ENCODE measurements at places on chromosomes 1 and 21. TPM values are rescaled to one million over a fixed set of nuclear protein-coding genes. Genes with fewer than 3 reads are reported as not detected.
A peak's percentile ranks its signal among the peaks of the same experiment; 100 is the strongest.

Gene TLCD4
- total RNA-seq = 10.6 TPM

Gene KRTAP21-2
- not detected for total RNA-seq

Gene ATP1A4
- not detected for total RNA-seq

Gene ANKRD34A
- total RNA-seq = 0.35 TPM

Gene NBPF6
- not detected for total RNA-seq

Gene UMODL1
- not detected for total RNA-seq

DNA sequence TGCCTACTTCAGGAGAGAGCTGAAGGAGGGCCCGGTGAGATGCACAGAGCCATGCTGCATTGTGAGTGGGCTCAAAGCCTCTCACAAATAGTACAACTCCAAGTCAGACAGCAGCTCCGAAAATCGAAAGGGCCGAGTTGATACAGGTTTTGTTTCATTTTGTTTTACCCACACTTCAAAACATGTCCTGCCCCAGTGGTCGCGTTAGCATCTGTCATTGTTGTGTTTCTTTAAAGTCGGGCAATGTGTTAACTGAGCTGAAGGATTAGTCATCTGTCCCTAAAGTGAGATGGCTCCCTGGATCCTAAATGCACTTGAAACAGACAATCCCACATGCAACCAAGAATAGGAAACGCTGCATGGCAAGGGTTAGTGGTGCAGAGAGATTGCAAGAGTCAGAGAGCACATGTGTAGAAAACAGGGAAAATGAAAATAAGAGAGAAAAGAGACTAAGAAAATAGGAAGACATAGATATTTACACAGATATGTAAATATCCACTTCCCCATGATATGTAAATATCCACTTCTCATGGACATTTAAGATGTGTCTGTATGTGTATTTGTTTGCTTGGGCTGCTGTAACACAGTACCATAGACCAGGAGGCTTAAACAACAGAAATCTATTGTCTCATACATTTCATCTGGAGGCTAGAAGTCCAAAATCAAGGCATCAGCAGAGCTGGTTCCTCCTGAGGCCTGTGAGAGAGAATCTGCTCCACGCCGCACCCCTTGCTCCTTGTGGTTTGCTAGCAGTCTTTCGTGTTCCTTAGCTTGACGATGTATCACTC lies 131.4 kb upstream of the RAB4A start:
- H3K27me3 ChIP-seq = no peaks in the 10 kb centered on the region
- H3K4me3 ChIP-seq = no peak overlapping the region
- H3K36me3 ChIP-seq = no peaks in the 10 kb centered on the region
- no peaks in the 10 kb centered on the region for H3K4me1 ChIP-seq
- DNase-seq = no peak
- no peak overlapping the region for H3K27ac ChIP-seq

GRCh38 chr1:178262120-178262500 lies 168.2 kb downstream of the RASAL2 start:
- no peak overlapping the region for H3K4me3 ChIP-seq
- H3K27ac ChIP-seq = no peak overlapping the region
- DNase-seq = no peak
- H3K27me3 ChIP-seq = no peaks in the 10 kb centered on the region

- no peak for DNase-seq
- no peaks in the 10 kb centered on the region for H3K36me3 ChIP-seq
- H3K4me3 ChIP-seq = no peak overlapping the region
- H3K27ac ChIP-seq = no peak overlapping the region
These were observed 41.4 kb upstream of the VASH2 start for GRCh38 chr1:212908971-212909370.

DNA sequence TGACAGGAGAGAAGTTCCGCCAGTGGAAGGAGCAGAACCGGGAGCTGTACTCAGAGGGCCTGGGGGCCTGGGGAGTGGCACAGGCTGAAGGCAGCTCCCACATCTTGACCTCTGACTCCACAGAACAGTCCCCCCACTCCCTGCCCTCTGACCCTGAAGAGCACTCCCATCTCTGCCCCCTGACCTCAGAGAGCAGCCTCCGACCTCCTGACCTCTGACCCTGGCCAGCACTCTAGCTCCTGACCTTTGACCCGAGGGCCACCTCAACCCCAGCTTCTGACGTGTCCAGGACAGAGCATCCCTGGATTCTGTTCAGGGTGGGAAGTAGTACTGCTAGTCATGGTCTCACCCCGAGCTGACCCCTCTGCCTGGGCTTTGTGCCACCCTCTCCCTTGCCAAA lies 1.1 kb upstream of the CATSPER4 start:
- no peak for DNase-seq
- H3K27me3 ChIP-seq = no peaks in the 10 kb centered on the region
- H3K36me3 ChIP-seq = no peaks in the 10 kb centered on the region
- H3K4me1 ChIP-seq = no peaks in the 10 kb centered on the region

DNA sequence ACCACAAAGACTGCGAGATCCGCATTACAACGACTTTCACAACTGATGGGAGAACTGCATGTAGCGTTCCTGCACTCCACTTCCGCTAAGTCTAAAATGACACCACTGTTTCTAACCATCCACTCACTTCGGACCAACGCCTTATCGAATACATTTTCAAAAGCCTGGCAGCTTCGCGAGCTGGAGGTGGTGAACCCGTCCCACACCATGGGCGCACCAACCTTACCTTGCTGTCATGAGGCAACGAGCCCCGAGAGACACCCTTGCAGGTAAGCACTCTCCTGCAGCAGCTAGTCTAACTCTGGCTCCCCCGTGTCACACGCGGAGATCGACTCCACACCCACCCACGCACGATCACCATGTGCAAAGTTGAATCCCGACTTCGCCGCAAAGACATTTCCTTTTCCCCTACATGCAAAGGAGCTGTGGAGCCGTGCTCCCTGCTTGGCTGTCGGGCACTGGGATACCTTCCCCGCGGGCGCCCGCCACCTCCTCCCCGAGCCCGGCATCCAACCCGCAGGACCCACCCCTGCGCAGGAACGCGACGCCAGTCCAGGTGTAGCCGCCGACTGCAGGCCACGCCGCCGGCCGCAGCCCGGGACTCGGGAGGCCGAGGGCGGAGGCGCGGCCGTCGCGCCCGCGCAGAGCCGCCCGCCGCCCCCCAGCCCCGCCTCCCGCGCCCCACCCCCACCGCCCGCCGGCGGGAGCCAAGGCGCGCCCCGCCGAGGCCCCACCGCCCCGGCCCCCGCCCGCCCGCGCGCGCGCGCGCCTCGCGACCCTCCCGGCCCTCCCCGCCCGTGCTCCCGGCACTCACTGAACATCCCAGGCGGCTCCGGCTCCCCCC lies 629 bp downstream of the TAF5L start:
- H3K4me3 ChIP-seq = peak overlapping the region; percentile 81
- peak; percentile 48 for DNase-seq
- no peaks in the 10 kb centered on the region for H3K27me3 ChIP-seq
- H3K36me3 ChIP-seq = no peaks in the 10 kb centered on the region

DNA sequence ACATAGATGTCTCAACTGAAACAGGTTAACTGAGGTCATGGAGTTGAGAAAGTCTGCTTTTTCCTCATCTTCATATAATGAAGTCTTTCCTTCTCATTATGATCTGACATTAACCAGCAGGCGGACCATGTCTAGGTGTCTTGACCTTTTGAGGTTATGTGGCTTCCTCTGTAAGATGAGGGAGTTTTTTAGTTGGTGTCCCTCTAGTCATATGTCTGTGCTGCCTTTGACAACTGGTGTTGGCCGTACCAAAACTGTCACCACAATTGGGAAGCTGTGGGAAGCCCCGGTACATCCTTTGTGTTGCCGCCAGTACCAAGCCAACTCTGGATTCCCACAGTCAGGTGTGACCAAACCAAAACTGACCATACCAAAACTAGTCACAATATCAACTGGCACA lies 105.1 kb downstream of the PBX1 start:
- H3K27ac ChIP-seq = peak overlapping the region; percentile 20
- no peaks in the 10 kb centered on the region for H3K27me3 ChIP-seq
- DNase-seq = no peak
- H3K36me3 ChIP-seq = no peaks in the 10 kb centered on the region

DNA sequence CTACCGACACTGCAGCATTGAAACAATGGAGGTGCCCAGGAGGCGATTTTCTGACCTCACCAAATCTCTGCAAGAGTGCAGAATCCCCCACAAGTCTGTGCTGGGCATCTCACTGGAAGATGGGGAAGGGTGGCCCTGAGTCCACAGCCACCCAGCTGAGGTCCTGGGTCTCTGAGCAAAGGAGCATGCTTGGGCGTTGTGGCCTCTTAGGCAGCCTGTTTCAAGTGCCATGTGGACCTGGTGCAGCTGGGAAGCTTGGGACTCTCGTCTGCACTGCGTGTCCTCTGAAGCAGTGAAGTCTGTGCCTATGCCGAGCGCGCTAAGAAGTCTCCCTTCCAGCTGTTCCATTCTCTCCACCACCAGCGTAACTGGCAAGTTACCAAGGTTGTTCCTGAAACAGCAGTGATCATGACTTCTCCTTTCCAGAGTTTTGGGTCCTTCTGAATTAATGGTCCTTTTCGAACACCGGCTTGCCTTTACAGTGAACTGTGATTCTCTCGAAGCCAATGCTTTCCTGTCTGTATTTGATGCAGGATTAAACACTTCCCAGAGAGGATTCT lies 5.0 kb upstream of the PLA2G2C start:
- DNase-seq = no peak
- no peak overlapping the region for H3K27ac ChIP-seq
- no peaks in the 10 kb centered on the region for H3K36me3 ChIP-seq
- no peaks in the 10 kb centered on the region for H3K4me1 ChIP-seq
- H3K27me3 ChIP-seq = no peaks in the 10 kb centered on the region
- no peak overlapping the region for H3K4me3 ChIP-seq

DNA sequence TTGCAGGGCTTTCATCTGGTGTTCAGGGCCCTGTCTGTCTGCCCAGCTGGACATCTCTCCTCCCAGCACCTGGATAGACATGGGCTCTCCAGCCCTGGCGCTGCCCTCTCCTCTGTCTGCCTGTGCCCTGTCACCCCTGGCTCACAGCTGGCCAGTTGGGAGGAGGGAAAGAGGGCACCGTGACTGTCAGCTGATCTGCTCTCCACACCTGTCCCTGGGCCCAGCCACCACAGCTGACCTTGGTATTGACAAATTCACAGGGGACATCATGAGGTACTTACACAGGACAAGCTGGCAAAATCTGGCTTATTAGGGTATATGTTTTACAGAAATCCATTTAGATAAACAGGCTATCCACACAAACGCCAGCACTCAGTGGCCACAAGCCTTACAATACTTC lies 8.3 kb downstream of the TNR start:
- H3K4me1 ChIP-seq = no peaks in the 10 kb centered on the region
- no peaks in the 10 kb centered on the region for H3K27me3 ChIP-seq
- H3K27ac ChIP-seq = no peak overlapping the region
- no peak overlapping the region for H3K4me3 ChIP-seq
- no peaks in the 10 kb centered on the region for H3K36me3 ChIP-seq

DNA sequence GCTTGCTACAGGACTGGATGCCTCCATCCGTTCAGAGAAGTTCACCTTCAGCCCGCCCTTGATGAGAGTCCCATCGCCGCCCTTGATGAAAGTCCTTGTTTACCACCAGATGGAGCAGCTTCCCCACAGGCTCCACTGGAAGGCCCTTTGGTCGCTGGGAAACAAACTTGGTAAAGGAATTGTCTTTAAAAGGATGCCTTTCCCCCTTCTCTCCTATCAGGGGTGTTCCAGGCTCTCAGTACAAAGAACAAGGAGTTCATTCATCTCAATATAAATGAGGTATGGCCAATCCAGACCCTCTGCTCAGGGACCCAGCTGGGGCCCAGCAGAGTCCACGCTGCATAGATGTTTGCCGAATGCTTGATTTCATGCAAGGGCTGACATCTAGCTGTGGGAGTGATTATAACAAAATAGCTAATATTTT lies 50.8 kb downstream of the CAPN9 start:
- H3K27me3 ChIP-seq = no peaks in the 10 kb centered on the region
- no peak overlapping the region for H3K4me3 ChIP-seq
- no peaks in the 10 kb centered on the region for H3K36me3 ChIP-seq

DNA sequence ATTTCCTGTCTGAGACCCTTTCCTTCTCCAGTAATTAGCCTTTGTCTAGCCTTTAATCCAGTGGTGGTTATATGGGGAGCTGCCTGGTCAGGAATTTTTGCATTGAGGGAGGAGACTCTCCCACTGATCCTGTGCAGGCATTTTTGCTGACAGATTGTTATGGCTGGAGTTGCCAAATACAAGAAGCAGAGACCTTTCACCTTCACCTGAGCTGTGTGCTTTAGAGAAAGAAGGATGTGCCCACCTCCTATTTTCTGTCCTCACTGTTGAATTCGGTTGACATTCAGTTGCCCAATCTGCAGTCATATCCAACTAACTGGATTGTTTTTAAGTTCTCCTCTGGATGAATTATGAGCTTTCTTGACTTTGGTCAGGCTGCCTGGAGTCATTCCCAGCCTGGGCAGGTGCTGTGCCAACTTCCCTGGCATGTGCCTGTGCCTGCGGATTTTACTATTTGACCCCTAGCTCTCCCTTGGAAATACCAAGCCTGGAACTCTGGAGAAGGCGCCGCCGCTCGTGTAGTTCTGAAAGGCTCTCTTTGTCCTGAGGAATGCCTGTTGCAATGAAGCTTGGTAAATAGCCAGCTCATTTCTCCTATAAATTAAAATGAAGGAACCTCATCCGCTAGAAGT lies 143.9 kb downstream of the NOS1AP start:
- H3K4me3 ChIP-seq = no peak overlapping the region
- peak; percentile 51 for DNase-seq

DNA sequence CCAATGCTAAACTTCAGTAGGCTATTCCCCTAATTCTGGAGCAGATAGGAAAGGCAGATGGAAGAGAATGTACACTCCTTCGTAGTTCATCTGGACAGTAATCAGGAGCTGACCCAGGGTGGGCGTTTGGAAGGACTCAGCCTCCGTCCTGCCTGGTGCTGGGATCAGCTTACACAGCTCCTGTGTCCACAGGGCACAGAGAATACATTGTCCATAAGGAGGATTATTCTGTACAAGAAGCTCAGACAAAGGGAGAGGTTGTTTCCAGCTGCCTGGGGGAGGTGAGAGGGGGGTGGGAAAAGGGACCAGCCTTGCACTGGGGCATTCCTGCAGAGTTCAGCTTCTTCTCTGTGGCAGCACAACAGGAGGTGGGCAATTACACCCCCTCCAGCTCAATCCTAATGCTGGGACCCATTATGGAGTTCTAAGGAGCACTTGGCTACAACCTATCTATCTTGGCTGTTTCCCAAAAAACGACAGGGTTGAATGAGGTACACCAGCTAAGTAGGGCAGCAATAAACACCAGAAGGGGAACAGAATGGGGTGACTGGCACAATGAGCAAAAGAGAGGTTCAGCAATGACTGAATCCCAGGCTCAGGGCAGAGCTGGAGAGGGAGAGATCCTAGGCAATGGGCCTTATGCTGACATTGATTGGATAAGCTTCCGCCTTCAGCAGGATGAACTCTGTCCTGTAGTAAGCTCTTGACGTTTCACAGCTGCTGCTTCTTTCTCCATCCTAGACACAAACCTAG lies 7.4 kb downstream of the MED8 start:
- H3K36me3 ChIP-seq = no peaks in the 10 kb centered on the region
- H3K4me3 ChIP-seq = no peak overlapping the region
- no peak overlapping the region for H3K27ac ChIP-seq
- no peak for DNase-seq
- H3K27me3 ChIP-seq = no peaks in the 10 kb centered on the region
- no peaks in the 10 kb centered on the region for H3K4me1 ChIP-seq
